RCC 7860 (cell line): ENCODE measurements at places on chromosomes 7 and 10.

GRCh38 chr10:86177537-86178155, 188.9 kb downstream of the GRID1 start:
- no peak for DNase-seq

- DNase-seq: peak; percentile 42
Observed at GRCh38 chr7:1662101-1662500, 8.0 kb upstream of the ELFN1 start.

- peak; percentile 72 for DNase-seq
Observed at GRCh38 chr7:22563621-22564241, 63.7 kb upstream of the STEAP1B start.

DNA sequence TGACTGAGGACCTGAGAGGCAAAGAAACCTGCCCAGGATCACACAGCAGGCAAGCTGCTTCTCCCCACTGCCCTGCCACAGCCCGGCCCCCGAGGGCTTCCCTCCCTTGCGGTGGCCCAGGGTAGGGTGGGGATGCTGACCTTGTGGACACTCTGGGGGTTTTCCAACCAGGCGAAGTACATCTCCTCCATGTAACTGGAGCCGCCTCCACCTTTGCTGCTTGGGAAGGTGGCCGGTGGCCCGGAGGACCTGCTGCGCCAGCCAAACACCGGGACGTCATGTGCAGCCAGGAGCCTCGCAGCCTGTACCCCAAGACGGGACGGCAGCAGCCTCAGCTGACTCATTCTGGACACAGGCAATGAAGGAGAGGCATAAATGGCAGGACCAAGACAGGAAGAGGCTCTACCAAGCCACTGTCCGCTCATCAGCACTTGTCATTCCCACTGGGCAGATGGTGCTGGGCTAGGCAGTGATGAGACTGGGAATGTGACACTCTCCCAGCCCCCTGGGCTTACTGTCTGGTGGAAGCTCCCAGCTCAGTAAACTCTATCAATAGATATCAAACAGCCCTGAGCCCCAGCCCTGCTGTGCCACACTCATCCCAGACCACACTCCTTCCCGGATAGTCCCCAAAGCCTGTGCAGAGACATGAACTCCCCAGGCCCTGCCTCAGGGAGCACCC, 3.7 kb downstream of the OGDHL start:
- no peak for DNase-seq

DNA sequence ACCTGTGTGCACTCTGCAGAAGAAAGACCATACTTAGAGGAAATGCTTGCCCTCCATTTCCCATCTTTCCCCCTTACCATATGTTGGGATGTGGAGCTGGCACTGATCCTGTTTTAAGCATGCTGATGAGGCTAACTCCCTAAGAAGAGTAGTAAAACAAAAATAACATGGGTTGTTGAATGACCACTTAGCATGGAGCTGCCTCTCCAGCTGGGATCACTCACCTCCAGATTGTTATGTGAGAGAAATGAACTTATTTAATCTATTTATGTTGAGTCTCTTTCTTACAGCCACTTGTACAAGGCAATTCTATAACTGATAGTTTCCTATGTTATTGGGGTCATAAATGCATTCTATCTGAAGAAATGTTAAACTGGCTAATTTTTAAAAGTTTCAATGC, 17.0 kb downstream of the CTTNBP2 start:
- no peak for DNase-seq

DNA sequence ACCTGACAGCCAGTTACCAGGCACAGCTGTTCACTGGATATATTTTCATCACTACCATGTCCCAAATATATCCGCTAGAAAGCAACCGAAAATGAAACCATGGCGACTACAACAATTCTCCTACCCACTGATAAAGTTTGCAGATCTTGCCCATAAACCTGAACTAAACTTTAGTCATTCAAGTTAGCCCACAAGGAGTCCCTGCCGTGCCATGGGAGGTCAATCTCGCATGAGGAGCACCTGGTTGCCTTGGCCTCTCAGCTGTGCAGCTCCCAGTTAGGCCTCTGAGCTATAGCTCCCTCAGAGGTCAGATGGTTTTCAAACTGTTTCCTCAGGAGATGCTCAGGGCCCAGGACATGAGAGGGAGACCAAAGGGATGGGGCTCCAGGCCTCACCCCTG, 211.1 kb upstream of the RNF32 start:
- DNase-seq: no peak

DNA sequence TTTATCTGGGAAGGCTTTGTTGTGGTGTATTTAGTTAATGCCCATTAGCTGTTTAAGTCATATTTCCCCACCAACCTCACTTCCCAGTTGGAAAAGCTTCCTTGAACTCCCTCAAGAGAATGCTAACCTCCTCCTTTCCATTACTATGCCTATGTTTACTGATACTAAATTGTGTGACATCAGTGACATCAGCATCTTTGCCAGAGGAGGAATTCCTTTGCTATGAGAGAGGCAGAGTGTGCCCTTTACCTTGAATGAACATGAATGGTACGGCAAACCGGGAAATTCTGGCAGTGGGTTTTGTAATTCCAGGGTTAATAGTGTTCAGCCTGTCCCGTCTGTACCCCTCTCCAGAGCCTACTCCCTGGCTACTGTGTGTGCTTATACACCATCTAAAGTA, 22.1 kb upstream of the GLCCI1 start:
- DNase-seq: no peak

- no peak for DNase-seq
Observed at GRCh38 chr10:49429458-49429857, 33.6 kb upstream of the DRGX start.

DNA sequence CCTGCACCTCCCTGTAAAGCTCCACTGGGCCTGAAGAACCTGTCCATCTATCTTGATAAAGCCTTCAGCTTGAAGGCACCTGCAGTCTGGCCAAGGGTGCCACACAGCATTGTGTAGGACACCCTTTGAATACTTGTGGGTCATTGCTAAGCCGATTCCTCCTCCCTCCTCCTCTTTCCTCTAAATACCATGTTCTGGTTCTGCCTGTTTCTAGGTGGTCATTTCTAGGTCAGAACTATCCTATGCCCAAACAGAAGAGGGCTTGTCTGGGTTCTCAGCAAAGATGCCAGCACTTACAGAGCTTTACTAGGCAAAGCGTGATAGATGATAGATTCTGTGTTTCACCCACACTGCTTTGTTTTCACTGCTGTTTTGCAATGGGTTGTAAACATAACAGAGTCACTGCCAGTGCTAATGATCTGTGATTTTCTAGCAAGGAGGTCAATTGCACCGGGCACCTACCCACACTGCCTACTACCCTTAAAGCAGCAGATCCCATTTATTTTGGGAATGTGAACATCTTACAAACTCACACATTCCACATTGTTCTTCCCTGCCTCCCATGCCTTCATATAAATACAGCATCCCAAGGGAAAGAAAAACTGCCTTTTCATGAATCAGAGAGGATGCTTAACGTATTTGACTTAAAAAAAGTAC, 279.1 kb upstream of the PITRM1 start:
- no peak for DNase-seq

- no peak for DNase-seq
Observed at GRCh38 chr7:18290865-18291264, 204.7 kb upstream of the HDAC9 start.

DNA sequence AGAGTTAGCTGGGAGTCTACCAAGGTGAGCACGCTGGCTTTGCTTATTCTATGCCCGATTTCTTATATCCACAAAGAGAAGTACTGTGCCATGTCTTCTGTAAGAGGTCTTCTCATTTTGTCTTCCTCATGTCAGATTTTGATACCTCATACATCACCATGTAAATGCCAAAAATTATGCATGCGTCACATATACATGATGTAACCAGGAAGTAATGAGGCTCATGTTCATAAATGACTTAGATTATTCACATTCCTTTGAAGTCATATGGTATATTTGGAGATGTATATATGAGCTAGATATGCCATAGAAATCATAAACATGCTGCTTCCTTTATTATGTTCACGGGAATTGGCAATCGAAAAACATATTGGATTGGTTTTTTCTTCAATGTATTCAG, 97.7 kb upstream of the CELF2 start:
- no peak for DNase-seq

DNA sequence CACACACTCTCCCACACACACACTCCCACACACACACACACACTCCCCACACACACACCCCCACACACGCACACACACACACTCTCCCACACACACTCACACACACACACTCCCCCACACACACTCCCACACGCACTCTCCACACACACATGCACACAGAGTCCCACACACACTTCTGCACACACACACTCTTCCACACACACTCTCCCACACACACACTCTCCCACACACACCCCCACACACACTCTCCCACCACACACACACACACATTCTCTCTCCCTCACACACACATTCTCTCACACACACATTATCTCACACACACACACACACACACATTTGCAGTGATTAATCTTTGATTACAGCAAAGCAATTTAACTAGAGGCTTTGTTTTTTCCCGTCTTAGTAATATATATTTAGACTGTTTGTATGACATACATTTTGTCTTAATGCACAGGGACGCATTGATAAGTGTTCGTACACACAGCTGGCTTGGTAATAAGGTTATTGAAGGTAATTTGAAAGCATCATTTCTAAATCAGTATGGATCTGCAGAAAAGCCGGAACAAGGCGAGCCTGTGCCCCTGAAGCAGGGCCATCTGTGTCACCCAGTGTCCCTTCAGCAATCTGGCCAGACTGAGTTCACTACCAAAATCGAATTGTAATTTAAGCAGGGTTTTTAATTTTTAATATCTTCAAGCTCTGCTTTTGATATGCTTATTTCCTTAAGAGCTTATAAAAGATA, 69.9 kb upstream of the SH2B2 start:
- no peak for DNase-seq

DNA sequence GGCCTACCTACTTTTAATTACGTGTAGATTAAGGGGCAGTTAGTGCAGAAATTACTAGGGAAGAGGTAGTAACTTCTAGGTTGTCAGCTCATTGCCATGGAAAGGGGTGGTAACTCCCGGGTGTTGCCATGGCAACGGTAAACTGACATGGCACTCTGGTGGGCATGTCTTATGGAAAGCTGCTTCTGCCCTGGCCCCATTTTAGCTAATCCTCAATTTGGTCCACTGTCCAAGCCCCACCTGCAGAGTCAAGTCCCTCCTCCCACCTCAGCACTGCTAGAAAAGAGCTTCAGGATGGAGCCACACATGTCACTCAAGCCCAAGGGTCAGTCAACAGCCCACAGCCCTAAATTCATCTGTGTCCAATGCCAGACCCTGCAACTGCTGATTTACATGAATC, 7.5 kb upstream of the ZKSCAN1 start:
- DNase-seq: no peak

GRCh38 chr10:72186258-72186981, 29.4 kb upstream of the ANAPC16 start:
- no peak for DNase-seq

DNA sequence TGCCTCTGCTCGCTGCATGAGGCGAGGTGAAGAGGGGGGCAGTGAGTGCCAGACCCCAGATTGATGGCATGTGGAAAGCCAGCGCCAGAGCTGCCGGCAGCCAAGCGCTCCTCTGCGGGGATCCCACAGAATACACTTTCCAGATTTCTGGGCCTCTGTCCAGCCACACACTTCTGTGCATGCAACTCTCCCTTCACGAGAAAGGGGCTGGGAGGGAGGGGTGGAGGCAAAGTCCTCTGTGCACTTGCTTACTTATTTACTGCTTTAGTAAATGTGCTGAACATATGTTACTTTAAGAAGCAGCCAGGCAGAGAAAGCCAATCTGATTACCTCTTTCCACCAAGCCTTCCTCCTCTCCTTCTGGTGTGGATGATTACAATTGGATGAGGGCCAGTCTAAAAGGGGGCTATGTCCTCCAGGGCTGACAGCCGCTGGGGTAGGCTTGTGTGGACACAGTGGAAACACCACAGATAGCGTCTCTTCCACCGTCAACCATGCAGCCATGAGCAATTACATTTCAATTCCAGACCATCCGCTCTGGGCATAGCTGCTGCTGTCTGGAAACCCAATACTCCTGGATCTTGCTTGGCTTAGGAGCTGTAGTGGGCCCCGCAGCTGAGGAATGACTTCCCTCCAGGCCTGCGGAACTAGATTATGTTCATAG, 322.8 kb upstream of the ANKRD30A start:
- DNase-seq: no peak

GRCh38 chr10:107059872-107060271, 104.6 kb downstream of the SORCS1 start:
- no peak for DNase-seq

- DNase-seq: peak; percentile 61
Observed at GRCh38 chr7:102891693-102892261, 21.0 kb upstream of the LRRC17 start.

DNA sequence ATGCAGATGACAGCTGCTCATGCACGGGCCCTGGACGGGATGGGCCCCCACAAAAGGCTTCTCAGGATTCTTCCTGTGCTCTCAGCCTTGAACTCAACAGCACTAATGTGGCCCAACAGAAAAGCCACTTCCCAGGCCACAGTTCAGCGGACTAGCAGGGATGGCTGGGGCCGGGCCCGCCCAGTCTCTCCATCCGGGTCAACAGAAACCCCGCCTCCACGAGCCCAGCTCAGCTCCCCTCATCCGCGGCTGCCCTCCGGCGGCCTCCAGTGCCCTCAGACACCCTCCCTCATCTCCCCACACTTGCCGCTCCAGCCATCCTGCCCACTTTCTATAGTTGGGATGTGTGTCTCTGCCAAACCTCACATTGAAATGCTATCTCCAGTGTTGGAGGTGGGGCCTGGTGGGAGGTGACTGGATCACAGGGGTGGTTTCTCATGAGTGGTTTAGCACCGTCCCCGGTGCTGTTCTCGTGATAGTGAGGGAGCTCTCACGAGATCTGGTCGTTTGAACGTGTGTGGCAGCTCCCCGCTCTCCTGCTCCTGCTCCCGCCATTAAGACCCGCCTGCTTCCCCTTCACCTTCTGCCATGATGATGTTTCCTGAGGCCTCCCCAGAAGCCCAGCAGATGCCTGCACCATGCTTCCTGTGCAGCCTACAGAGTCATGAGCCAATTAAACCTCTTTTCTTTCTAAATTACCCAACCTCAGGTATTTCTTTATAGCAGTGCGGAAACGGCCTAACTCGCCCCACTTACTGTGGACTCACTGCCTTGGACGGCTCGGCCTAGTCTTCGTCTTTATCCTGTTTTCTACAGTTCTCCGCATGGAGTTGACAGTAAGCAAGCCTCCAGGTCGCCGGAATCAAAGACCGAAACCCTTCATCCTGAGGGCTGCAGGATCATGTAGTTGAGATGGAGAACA, 169.9 kb upstream of the RNF32 start:
- no peak for DNase-seq

DNA sequence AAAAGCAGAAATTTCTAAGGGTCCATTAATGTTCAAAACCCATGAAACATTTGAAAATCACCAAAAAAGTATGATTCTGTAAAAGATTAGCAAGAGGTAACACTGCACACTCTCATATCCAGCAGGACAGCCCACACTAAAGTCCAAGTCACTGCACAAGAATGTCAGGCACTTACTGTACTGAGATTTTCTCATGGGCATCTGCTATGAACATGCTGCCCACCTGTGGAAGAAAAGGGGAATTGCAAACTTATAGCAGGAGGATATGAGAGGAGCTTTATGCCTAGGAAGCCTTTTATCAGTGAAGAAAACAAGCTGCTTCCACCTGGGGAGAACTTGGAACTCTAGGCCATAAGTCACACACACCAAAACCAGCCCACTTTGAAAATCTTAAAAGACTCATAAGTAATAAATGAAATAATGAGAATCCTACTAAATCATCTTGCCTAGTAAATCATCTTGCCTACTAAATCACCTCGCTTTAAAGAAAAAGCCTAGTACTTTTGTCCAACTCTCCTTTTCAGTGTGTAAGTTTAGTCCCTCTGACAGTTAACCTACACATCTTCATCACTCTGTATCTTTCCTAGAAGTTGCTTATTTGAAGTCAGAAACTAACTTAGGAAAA, 46.1 kb downstream of the ARMH3 start:
- peak; percentile 87 for DNase-seq

GRCh38 chr10:16646181-16647059, 124.7 kb upstream of the C1QL3 start:
- DNase-seq: no peak

GRCh38 chr10:128001363-128001745, 94.5 kb downstream of the PTPRE start:
- DNase-seq: no peak
